Naive thymus-derived CD4-positive, alpha-beta T cell (primary cell): ENCODE measurements at places on chromosomes 7 and 10. TPM values are rescaled to one million over a fixed set of nuclear protein-coding genes. Genes with fewer than 3 reads are reported as not detected.
A peak's percentile ranks its signal among the peaks of the same experiment; 100 is the strongest.

Gene CHST15
- total RNA-seq = 4.0 TPM

Gene SPDYE9
- total RNA-seq = not detected

Gene DGKB
- not detected for total RNA-seq

GRCh38 chr7:28180364-28181147 is at the start of gene JAZF1:
TSS of gene JAZF1 (minus strand) at chr7:28180795.
- H3K27me3 ChIP-seq = no peaks in the 10 kb centered on the region
- H3K4me1 ChIP-seq = peaks cover 5% of the 10 kb centered on the region
- H3K36me3 ChIP-seq = no peaks in the 10 kb centered on the region
- DNase-seq = peak; percentile 37
- peak within 1 kb of the TSS; percentile 64 for H3K27ac ChIP-seq
- H3K4me3 ChIP-seq = peak within 1 kb of the TSS; percentile 48

- no peaks in the 10 kb centered on the region for H3K27me3 ChIP-seq
- no peak for DNase-seq
- no peaks in the 10 kb centered on the region for H3K36me3 ChIP-seq
- no peak overlapping the region for H3K27ac ChIP-seq
- H3K4me1 ChIP-seq = no peaks in the 10 kb centered on the region
These were observed 262.1 kb downstream of the ATRNL1 start for GRCh38 chr10:115355162-115355760.

GRCh38 chr7:23973264-23973663 is 263.2 kb downstream of the STK31 start:
- DNase-seq = no peak
- no peak overlapping the region for H3K27ac ChIP-seq
- no peaks in the 10 kb centered on the region for H3K4me1 ChIP-seq
- no peaks in the 10 kb centered on the region for H3K36me3 ChIP-seq
- no peak overlapping the region for H3K4me3 ChIP-seq

GRCh38 chr10:6746782-6747181 is 166.7 kb upstream of the PRKCQ start:
- no peak overlapping the region for H3K27ac ChIP-seq
- no peak overlapping the region for H3K4me3 ChIP-seq
- no peaks in the 10 kb centered on the region for H3K4me1 ChIP-seq
- H3K36me3 ChIP-seq = no peaks in the 10 kb centered on the region

GRCh38 chr7:11858026-11858425 is 26.0 kb upstream of the THSD7A start:
- H3K4me3 ChIP-seq = no peak overlapping the region
- no peak for DNase-seq
- no peak overlapping the region for H3K27ac ChIP-seq
- no peaks in the 10 kb centered on the region for H3K27me3 ChIP-seq
- no peaks in the 10 kb centered on the region for H3K4me1 ChIP-seq

GRCh38 chr7:4209126-4209525 is 473.0 kb upstream of the FOXK1 start:
- no peaks in the 10 kb centered on the region for H3K4me1 ChIP-seq
- H3K36me3 ChIP-seq = no peaks in the 10 kb centered on the region
- H3K4me3 ChIP-seq = no peak overlapping the region
- no peaks in the 10 kb centered on the region for H3K27me3 ChIP-seq
- no peak overlapping the region for H3K27ac ChIP-seq

DNA sequence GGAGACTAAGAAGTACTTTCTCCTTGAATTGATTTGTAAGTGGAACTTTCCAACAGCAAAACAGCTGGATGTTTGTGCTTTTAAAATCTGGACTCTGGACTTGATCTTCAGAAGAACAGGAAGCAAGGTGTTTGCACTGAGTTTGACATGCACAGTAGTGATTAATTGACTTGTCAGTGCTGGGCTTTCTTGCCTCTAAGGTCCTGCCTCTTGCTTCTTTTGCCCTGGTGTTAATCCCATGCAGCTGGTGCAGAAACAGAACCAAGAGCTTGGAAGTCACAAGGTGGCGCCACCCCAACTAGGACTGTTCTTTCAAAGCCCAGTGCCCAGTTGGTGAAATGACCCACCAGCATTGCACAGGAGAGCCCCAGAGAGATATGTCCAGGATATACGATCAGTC is 66.8 kb upstream of the SEPHS1 start:
- no peaks in the 10 kb centered on the region for H3K36me3 ChIP-seq
- H3K27me3 ChIP-seq = no peaks in the 10 kb centered on the region
- no peak overlapping the region for H3K4me3 ChIP-seq
- H3K27ac ChIP-seq = no peak overlapping the region
- H3K4me1 ChIP-seq = no peaks in the 10 kb centered on the region

- no peak for DNase-seq
- no peaks in the 10 kb centered on the region for H3K36me3 ChIP-seq
- H3K4me1 ChIP-seq = no peaks in the 10 kb centered on the region
- H3K27me3 ChIP-seq = no peaks in the 10 kb centered on the region
- H3K27ac ChIP-seq = no peak overlapping the region
These were observed 413.9 kb downstream of the HGF start for GRCh38 chr7:81355911-81356310.

DNA sequence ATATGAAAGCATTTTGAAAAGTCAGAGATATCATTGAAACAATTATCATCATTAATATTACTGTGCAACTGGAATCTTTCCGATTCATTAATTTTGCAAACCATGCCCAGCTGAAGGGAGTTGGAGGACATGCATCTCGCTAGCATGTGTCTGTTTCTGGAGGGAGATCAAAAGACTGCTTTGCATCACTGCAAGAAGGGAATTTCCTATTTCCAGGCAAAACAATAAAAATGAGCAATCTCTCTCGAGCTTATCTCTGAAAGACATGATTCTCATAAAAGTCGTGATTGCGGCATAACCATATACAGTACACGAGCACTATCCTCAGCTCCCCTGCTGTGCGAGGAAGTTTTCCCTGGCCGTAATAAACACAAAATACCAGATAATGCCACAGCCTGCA is 607.6 kb upstream of the DPP6 start:
- no peak overlapping the region for H3K4me3 ChIP-seq
- no peak overlapping the region for H3K27ac ChIP-seq
- no peaks in the 10 kb centered on the region for H3K4me1 ChIP-seq
- no peaks in the 10 kb centered on the region for H3K27me3 ChIP-seq
- no peaks in the 10 kb centered on the region for H3K36me3 ChIP-seq
- no peak for DNase-seq

GRCh38 chr10:76492026-76492425 is 1060.6 kb downstream of the LRMDA start:
- no peaks in the 10 kb centered on the region for H3K4me1 ChIP-seq
- DNase-seq = no peak
- H3K27me3 ChIP-seq = no peaks in the 10 kb centered on the region
- no peak overlapping the region for H3K27ac ChIP-seq
- H3K36me3 ChIP-seq = no peaks in the 10 kb centered on the region
- H3K4me3 ChIP-seq = no peak overlapping the region

DNA sequence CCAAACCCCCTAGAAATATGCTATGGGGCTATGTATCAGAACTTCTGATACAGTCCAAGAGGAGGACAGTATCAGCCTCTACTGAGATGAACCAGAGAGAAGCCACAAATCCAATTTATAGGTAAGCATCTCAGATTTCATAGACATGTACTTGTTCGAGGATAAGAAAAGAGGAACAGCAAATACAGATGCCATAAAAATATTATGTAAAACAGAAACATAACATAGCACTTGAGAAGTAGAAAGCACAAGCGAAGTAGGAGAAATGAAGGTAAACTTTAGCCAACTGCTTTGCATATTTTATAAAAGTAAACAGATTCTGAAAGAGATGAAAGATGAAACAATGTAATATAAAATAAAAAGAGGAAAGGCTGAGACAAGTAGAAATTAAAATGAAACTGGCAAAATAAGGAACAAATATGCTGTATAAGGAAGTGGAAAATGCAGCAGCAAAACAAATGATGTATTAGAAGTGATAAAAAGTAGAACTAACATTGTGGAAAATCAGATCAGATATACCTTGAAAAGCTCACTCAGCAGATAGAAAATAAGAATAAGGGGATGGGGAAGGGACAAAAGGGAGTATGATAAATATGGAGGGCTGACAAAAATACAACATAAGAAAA is 135.1 kb downstream of the SKAP2 start:
- H3K27me3 ChIP-seq = no peaks in the 10 kb centered on the region
- H3K27ac ChIP-seq = no peak overlapping the region

DNA sequence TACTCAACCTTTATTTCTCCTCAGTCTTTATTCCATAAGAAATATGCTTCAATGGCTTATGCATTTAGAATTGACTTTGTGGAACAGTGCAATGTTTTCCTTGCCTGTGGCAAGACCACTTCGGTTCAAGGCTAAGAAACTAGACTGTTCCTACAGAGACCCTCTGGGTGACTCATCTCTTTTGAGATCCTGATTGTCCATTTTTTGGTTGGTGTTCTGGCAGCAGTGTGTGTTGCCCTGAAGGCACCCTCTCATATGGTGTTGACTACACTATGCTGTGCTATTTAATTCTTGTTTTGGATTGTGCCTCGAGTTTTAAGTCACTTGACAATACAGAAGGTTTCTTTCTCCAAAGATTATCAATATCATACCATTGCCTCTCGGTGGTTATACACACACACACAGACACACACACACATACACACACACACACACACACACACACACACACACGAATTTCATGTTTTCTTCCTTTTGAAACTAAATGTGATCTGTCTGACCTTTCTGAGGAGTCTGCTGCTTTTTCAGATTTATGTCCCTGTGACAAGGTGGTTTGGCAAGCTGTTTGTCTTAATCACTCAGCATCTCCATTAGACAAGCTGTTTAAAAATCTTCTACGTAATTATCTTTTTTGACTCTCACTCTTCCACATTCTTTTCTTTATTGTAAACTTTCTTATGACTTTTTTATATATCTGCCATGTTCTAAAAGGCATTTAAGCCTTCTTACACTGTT is 187.2 kb downstream of the VTI1A start:
- no peaks in the 10 kb centered on the region for H3K27me3 ChIP-seq
- H3K36me3 ChIP-seq = peaks cover 4% of the 10 kb centered on the region
- H3K4me3 ChIP-seq = no peak overlapping the region
- H3K4me1 ChIP-seq = no peaks in the 10 kb centered on the region
- no peak overlapping the region for H3K27ac ChIP-seq

DNA sequence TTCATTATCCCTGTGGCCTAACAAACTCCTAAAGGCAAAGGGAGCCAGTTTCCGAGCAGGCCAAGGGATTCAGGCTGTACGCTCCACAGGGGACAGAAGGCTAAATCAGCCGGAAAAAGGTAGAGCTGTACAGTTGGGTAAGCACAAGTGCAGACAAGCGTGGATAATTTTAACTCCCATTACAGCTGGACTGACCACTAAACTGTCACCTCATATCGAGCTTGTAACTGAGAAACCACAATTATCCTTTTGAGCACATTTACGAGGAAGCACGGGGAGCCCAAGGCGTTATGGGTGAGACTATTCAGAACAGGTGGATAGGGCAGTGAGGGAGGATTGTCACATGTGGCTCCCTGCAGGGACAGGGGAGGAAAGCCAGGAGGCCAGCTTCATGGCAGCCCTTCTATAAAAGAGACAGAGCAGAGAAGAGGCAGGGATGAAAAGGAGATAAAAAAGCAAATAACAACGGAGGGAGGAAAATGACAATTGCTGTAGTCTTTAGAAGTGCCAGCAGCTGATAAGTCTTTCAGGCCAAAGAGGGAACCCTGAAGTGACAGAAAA is 288.0 kb downstream of the FGFR2 start:
- no peaks in the 10 kb centered on the region for H3K4me1 ChIP-seq
- no peaks in the 10 kb centered on the region for H3K27me3 ChIP-seq
- no peak overlapping the region for H3K4me3 ChIP-seq
- no peak overlapping the region for H3K27ac ChIP-seq
- no peaks in the 10 kb centered on the region for H3K36me3 ChIP-seq
- DNase-seq = no peak
